ENCODE measurements at places on chromosomes 4 and X.

DNA sequence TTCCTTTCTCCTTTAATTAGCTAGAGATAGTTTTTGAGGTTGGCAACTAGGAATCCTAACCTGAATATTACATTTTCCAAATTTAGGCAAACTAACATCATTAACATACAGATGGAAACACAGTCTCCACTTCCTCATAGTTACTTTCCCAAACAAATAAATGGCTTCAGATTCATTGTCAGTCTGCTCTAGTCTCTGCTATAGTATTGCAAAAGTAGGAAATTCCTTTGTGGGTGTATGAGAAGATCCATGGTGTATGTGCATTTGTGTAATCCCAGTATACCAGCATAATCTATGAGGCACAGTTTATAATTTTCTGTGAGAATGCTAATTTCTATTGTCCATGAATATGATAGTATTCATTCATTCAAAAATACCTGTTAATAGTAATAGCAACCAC lies 3.0 kb upstream of the NDP start:
- DNase-seq = no peak

- DNase-seq = no peak
These were observed 7.0 kb downstream of the RAI2 start for GRCh38 chrX:17854069-17854468.

DNA sequence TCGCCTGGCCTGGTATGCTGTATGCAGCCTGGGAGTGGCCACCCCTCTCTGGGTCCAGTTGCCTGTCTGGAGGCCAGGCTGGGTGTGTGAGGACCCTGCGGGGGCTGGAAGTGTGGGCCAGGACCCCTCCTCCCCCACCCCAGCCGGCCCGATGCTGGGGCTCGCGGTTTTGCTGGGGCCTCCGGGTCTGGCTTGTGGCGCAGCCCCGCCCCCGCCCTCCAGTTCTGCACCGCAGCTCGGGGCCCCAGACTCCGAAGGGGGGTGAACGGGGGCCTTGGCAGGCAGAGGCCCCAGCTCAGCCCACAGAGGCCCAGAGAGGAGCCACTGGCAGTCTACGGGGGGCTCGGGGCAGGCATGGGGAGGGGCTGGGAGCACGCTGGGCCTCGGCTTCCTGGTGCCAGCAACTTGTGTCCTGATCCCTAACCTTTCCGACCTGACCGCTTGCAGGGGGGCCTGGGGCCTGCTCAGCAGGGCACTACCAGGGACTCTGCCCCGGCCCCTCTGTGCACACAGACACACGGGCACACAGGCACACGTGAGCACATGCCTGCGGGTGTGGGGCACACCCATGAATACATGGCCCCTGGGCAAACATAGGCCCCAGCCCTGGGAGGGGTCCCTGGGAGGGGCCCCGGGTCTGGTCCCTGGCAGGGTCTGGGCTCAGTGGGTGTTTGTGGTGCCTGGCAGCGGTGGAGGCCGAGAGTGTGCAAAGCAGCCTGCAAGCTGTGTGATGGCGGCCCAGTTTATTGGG lies 21.4 kb upstream of the FGFR3 start:
- no peak for DNase-seq

DNA sequence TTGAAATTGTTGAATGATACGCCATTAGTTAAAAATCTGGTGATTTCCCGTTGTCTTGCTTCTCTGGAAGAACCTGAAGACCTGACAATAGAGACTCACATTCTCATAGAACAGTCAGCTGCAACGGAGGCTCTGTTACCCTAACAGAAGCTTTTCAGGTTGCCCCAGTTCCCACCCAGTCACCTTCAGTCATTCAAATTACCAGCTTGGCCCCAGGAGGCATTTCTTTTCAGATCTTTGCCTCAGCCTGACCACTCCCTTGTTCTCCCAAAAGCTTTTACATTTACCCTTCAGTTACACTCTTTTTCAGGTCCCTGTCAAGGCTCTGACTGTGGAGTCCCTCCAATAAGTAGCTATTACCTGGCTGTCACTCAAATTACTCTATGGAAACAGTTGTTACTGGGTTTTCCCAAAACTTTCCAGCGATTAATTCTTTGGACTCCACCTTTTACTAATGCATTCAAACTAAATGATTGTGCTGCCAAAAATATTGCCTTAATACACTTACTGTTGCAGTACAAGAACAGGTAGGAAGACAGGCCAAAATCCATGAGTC lies 162.2 kb upstream of the FTHL17 start:
- DNase-seq = no peak

DNA sequence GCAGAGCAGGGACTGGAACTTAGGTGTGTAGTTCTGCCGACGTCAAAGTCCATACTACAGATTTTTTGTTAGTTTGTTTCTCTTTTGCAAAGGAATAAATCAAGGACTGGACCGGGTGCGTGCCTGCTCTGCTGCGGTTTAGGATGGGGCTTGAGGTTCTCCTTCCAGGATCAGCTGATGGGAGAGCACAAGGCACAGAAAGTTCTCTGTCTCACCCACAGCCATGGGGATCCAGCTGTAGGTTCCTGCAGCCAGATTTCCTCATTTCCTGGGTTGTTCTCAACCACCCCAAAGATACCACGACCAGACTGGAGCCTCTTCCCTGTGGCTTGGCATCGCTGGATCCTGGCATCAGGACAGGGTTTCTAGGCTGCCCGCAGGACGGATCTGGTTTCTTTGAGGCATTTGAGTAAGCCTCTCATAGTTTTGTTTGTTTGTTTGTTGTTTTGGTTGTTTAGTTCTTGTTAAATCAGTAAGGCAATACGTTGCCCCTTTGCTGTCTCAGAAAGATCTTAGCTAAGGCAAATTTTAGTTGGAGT lies 789 bp upstream of the SRPX start:
- no peak for DNase-seq

DNA sequence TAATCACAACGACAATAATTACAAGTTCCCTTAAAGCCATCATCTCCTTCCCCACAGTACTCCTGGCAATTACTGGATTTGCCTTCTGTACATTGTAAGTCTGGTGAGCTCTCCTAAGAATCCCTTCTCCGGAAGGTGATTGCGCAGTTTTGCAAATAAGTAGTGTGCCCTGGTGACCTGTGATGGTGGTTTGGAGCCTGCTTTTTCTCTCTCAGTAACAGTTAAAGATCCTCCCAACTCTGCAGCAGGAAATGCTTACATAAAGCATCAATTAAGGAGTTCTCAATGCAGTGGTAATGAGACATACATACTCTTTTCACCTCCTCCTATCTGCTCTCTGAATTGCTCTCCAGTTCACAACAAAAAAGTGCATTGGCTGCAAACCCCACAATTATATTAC lies 159.7 kb downstream of the SH2D1A start:
- no peak for DNase-seq

- no peak for DNase-seq
These were observed at the start of gene DCHS2 for GRCh38 chr4:154491341-154492271. Gene DCHS2, minus strand, starts transcription at chr4:154491799. Its CDS starts 444 bp downstream, at chr4:154491355.

DNA sequence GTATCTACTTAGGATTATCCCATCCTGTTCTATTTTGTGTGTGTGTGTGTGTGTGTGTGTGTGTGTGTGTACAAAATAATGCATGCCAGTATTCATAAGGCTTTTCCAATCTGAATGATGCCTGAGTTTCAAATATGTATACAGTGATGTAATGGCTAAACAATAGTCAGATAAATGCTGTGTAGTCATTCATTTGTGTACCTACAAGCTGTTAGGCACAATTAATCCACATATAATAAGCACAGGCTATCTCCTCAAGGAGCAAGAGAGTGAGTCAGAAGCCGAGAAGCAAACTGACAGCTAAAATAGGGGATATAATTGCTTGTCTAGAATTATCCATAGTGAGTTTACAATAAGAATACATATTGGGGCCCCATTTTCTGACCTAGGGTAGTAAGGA lies 15.7 kb downstream of the DMD start:
- DNase-seq = no peak

DNA sequence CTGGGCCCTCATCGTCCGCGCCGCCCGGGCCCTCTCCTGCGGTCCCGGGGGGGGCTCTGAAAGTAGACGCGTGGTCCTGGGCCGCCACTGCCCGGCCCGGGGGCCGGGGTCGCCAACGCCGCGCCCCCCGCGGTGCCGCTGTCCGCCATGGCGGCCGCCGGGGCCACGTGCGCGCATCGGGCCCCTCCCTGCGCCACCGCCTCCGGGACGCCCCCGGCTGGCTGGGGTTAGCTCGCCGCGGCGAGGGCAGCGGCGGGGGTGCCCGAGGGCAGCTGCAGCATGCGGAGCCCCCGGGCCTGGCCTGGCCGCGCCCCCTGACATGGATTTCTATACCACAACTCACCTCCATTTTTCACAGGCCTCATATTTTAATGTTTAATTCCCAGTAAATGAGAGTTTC lies 61.8 kb downstream of the ELF2 start:
- DNase-seq = no peak

GRCh38 chr4:126627255-126627654 lies 1005.5 kb upstream of the INTU start:
- no peak for DNase-seq

GRCh38 chrX:118534716-118535493 lies 39.3 kb downstream of the DOCK11 start:
- DNase-seq = no peak

- DNase-seq = no peak
These were observed 223.3 kb upstream of the MAB21L2 start for GRCh38 chr4:150358691-150359090.

DNA sequence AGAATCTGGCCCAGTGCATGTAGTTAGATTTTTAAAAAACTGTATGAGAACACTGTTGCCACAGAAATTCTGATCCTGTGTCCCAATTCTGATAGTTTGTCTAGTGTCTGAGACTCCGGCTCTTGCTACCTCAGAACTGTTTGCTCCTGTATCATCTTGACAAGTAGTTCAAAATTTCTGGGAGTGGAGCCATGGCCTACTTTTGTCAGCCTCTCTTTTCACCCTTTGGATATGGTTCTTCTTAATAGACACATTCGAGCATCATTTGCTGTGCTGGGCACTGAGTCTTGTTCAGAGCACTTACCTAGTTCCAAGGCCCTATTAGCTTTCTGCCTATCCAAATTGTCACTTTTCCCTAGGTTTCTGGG lies 46.9 kb downstream of the ATP10D start:
- DNase-seq = no peak

DNA sequence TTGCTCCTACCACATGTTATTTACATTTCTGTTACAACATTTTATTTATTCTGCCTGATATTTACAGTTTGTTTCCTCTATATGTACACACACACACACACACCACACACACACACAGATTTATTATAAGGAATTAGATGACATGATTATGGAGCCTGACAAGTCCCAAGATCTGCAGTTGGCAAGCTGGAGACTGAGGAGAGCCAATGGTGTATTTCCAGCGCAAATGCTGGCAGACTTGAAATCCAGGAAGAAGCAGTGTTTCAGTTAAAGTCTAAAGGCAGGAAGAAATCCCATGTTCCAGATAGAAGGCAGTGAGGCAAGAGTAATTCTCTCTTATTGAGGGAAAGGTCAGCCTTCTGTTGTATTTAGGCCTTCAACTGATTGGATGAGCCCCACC lies 1.8 kb upstream of the KLHL4 start:
- no peak for DNase-seq

- no peak for DNase-seq
These were observed 72.5 kb upstream of the EMCN start for GRCh38 chr4:100590325-100590724.

DNA sequence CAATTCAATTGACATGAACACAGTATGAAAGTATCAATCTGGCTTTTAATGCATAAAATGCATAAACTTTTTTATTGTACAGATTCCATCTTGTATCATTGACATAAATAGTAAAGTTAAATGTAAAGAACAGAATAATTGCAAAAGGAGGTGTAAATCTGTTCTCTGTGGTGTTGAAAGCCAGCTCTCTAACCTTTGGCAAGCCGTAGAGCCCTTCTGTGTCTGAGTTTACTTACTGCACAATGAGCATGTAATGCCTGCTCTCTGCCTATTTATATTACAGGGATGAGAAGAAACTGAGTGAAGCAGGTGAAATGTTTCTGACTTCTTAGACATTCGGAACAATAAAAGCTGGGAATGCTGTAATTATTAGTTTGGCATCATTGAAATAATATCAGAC lies 389.3 kb upstream of the EPHA5 start:
- DNase-seq = no peak

- DNase-seq = no peak
These were observed 129.1 kb downstream of the MSL3 start for GRCh38 chrX:11887175-11887574.

- peak; percentile 58 for DNase-seq
These were observed 37.2 kb downstream of the PCGF3 start for GRCh38 chr4:742742-743311.
